PC-3 (cell line): ENCODE measurements at places on chromosomes 13 and 19.

DNA sequence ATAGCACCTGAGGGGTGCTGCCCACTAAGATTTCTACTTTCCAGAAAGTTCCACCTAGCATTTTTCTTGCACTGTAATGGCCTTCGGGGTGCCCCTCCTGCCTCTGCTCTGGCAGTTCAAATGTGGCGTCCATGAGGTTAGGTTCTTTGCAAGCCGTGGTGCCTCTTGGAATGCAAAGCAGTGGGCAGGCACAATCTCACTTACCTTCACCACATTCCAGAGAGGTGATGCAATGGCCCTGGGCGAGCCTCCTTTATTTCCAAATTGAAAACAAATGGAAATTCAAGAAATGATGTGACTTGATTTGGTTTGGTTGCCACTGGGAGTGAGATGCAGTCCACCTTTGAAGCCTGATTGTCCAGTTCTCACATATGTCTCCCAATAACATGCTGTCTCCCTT, 46.9 kb downstream of the FGF9 start:
- peak; percentile 18 for DNase-seq

DNA sequence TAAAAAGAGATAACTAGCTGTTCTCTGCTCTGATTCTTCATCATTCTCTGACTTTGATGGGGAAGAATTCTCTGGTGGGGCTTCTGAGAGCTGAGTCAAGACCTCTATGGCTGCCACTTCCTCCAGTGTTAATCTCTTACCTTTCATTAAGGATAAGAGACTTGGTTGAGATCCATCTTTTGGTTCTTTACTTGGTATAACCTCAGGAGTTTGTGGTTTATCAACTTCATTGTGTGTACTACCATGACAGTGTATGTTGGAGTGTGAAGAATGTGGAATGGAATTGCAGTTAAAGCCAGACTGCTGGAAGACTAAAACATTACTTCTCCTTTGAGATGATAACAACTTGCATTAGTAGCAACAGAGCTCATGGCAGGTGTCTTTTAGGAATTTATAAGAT, 222.0 kb downstream of the SLITRK5 start:
- DNase-seq, result no peak

DNA sequence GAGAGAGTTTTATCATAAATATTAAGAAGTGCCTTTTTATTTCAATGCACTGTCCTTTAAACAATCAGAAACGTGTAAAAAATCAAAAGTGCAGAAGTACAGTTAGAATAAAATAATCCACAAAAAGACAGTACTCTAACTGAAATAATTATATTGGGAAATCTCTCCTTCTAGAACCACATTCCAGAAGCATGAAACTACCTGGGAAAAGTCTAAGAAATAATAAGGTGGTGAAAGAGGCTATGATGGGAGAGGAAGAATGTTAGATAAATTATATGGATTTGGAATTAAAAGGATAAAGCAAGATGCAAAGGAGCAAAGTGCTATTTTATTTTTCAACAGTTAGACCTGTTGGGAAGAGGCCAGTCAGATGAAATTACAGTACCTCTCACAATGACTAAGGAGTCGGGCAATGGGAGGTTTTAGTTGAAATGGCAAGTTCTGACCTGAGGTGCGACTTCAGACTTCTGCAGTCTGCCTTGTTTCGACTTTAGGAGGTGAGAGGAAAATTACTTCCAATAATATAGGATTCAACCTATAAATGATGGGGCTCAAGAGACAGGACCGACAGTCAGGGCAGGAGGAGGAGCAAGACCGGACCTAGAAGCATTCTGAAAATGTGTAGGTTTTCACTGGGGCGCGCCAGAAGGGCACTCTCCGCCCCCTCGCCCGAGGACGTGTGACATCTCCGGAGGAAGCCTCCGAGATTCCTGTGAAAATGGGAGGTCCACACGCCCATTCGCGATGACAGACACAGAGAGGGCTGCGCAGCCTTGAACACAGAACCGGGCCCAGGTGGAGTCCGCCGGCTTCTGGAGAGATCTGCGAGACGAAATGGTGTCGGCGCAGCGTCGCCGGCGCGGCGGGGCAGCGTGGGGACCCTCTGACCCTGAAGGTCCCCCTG, 717 bp downstream of the SPRYD7 start:
- peak; percentile 72 for DNase-seq

GRCh38 chr13:40337651-40338050, 328.8 kb downstream of the FOXO1 start:
- DNase-seq, result no peak

DNA sequence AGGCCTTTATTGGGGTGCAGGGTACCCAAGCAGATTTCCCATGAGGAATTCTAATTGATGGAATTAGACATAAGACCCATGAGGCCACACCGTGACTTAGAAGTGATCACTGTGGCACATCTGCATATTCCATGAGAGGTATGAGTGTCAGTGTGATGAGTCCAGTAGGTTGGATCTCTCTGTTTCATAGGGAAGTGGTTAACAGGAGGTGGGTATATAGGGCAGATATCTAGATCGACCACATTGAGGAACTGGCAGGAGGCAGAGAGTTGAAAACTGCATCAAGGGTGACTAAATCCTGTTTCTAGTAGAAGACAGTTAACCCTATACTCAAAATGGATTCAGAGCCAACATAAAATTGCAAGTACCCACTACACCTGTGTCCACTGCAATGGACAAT, 68.6 kb upstream of the MIR17HG start:
- no peak for DNase-seq
